ENCODE measurements at places on chromosomes 2 and 18.
A peak's percentile ranks its signal among the peaks of the same experiment; 100 is the strongest.

GRCh38 chr2:1727101-1727771 is 17.1 kb downstream of the PXDN start:
- peak; percentile 7 for DNase-seq

- no peak for DNase-seq
These were observed 301.4 kb downstream of the GALR1 start for GRCh38 chr18:77551055-77551454.

- DNase-seq: no peak
These were observed 37.5 kb upstream of the DLX1 start for GRCh38 chr2:172047566-172048507.

GRCh38 chr2:122157158-122157557 is 401.7 kb downstream of the TSN start:
- no peak for DNase-seq

GRCh38 chr2:96534701-96535181 is 1.8 kb upstream of the ARID5A start:
- DNase-seq: no peak

DNA sequence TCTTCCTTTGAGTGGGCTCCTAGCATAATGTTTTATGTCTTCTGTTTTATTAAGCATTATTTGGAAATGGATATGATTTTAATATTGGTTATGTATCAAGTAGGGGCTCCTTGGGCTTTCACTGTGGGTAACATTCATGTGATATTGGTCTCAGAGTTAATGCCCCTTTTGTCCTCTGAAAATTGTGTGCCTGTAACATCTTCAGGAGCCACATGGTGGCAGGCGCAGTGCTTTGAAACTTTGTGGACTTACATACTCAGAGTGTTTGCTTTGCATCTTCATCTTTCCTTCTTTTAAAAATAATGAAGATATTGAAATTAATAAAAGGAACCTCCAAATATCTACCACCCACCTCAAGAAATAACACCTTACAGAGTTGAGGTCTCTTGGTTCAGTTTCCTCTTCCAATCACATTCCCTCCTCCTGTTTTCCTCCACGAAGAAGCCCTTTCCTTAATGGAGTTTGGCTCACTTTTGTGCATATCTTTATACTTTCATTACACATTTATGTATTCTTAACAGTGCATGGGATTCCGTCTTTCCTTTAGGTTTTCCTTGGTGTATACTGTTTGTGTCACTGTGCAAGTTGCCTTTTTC is 73.5 kb downstream of the LIMS1 start:
- DNase-seq: peak; percentile 56

DNA sequence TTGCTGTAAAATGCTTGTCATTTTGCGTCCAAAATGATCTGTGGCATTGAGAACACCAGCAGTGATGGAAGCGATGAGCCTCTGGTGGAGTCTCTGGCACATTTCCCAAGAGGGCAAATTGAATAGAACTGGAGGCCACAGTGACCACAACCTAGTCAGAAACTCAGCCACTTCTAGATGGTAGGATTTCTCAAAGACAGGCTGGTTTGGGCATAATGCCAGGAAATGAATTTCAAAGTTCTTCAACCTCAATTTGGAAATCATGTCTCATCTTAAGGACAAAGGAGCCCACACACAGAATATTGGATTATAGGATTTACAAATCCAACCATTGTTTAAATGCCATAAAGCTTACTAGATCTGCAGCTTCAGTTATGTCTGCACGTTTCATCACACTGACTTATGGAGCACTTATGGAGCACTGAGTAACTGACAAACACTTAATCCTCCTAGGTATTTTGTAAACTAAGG is 132.1 kb downstream of the COL6A3 start:
- no peak for DNase-seq

- no peak for DNase-seq
These were observed 16.5 kb downstream of the NCOA1 start for GRCh38 chr2:24507549-24507948.

DNA sequence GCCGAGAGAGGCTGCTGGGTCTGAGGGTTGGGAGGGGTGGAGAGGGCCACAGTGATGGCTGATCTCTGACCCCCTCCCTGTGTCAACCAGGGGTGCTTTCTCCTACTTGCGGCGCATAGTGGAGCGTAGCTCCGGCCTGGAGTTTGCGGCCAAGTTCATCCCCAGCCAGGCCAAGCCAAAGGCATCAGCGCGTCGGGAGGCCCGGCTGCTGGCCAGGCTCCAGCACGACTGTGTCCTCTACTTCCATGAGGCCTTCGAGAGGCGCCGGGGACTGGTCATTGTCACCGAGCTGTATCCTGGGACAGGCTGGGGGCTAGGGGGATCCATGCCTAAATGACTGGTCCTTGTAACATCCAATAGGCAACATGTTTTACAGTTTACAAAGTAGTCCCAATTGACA is 20.9 kb upstream of the GMPPA start:
- no peak for DNase-seq

- no peak for DNase-seq
These were observed 4.7 kb downstream of the CDK5R2 start for GRCh38 chr2:218964041-218964771.

GRCh38 chr2:101752716-101753616 is 55.5 kb downstream of the MAP4K4 start:
- DNase-seq: no peak

DNA sequence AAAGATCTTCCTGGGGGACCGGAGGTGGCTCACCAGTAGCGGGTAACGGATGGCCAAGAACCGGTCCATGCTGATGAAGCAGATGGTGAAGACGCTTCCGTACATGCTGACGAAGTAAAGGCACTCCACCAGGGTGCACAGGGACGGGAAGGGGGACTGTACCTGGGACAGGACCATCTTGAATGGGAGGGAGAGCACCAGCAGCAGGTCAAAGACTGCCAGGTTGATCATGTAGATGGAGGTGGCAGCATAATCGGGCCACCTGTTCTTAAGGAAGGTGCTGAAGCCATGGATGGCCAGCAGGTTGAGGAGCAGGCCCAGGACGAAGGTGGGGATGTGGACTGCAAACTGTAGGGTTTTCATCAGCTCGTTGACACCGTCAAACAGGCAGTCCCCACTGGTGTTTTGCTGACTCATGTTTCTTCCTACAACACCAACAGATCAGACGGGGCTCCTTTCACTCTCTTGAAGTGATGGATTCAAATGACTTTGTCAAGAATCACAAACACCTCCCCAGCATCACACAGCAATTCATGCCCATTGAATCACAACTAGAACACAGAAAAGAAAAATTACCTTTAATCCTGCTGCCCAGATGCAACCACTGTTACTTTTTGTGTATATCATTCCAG is 14.4 kb downstream of the GPR55 start:
- no peak for DNase-seq

DNA sequence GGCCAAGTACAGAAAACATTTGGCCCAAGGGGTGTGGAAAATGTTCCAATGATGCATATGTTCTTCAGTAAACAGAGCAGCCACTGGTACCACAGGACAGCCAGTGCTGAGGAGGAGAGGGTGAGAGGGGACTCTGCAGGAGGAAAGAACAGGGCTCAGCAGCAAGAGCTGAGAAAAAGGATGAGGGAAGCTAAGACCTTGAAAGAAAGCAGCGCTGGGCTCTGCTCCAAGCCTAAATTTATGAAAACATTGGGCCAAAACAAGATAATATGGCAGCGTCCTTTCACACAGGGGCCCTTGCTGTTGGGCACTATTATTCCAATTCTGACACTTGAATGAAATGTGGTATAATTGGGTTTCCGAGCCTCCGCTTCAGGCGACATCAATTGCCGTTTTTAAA is 939.0 kb upstream of the FANCL start:
- DNase-seq: no peak

DNA sequence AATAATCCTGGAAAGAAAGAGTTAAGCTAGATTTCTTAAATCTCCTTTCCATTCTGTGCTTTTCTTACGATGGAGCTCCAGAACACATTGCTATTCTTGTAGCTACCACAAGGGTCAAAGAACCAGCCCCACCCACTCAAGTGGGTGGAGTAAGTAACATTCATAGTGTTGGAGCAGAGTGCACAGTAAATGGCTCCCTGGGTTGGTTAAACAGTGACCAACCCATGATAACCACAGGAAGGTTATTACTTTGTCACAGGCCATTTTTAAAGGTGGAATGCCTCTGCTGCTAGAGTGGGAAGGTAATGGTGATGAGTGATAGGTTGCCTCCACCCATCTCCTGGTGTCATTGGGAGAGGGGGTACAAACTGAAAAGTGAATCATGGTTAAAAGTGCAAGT is 13.9 kb downstream of the ARPC2 start:
- DNase-seq: peak; percentile 61
